Stimulated activated CD8-positive, alpha-beta memory T cell treated with anti-CD3 and anti-CD28 coated beads, Interleukin-12 subunit alpha, Interleukin-12 subunit beta, amount 100 ng/mL, for 1 hour (primary cell): ENCODE measurements at places on chromosomes 7 and 10.

DNA sequence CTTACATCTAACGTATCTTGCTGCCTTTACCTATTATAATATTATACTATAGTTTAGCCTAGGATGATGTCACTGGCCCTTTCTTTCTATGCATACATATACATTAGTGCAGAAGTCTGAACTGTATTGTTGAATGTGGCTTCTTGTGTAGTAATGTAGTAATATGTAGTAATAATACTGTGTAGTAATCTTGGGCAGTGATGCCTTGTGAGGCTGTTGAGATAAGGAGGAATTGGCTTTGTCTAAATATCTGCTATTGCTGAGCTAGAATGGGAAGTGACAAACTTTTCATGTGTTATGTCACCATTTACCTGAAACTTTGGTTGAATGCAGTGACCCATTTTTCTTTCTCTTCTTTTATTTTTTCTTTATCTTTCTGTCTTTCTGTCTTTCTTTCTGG is 11.0 kb downstream of the GLCCI1 start:
- DNase-seq: no peak

DNA sequence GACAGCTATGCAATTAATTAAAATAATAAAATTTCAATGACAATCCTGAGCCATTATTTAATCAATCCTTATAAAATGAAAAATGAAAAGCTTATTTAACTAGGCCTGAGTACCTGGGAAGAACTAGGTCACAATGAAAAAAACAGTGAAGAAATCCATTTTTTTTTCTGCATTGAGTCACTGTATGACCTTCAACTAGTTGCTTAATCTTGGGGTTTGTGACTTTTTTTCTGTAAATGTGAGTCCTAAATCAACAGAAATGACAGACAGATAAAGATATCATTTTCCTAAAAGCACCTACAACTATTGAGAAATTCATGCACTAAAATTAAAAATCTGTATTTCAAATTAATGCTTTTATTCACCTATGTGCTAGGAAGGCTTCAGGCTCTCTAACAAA is 96.8 kb downstream of the TMEM26 start:
- DNase-seq: no peak

- no peak for DNase-seq
Observed at GRCh38 chr10:71971769-71972555, 7.8 kb downstream of the CHST3 start.

DNA sequence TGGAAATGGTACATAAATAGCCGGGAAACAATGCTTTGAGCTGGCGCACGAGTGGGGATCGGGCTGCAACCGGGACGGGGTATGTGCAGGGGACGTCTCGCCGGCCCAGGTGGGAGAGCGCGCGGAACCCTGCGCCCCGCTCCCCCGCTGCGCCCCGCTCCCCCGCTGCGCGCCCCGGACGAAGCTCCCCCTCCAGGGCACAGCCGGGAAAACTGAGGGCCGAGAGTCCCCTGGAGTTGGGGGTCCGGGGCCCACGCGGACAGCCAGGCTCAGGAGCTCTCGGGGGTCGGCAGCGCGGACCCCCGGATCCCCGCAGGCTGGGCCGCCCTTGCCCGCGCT is 514 bp downstream of the RADIL start:
- DNase-seq: no peak

- no peak for DNase-seq
Observed at GRCh38 chr7:33669251-33669670, 236.1 kb upstream of the BMPER start.

DNA sequence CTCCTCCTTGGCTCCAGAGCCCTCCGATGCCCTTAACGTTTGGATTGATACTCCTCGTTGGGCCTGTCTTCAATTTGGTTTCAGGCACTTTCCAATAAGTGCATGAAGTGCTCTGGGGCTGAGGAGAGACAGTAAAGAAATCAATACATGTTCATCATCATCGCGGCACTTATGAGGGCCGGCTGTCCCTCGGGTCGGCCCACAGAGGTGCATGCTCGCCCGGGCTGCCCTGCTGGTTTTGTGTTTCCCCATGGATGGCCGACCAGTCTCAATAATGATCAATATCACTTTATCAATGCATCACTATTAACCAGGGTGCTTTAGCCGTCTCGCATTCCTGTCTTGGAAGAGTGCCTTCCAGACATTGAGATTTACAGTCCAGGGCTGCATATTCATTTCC is 154.2 kb downstream of the EBF3 start:
- DNase-seq: no peak

DNA sequence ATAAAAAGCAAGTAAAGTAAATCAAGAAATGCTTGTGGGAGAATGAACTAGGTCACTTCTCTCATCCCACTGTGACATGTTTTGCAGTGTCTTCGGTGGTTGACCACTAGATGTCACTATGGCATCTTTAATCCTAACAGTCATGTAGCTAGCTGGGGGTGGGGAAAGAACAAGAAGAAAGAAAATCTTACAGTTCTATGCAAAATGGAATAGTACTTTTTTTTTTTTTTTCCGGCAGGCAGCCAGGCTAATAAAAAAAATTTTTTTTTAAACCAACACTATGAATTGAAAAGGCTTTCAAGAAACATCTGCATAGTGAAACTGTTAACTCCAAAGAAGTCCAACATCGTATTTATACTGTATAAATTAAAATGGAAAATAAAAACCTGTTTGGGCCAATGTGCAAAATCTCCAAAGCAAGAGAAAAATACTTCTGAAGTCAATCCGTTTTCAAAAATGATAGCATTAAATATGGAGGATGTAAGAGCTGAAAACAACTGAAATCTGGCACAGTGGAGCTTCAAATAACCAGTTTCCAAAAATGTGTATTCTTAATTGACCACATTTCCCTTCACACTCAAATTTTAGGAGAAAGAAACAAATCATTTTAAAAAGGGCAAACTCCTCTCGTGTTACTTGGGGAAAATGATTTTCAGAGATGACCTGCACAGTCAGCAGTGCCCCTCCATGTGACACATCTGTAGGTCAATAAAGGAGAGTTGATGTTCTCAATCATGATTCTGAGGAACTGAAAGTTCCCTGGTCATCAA is 38.5 kb downstream of the CDK1 start:
- DNase-seq: no peak

- DNase-seq: no peak
Observed at GRCh38 chr7:139169816-139170215, 60.3 kb upstream of the ZC3HAV1 start.

DNA sequence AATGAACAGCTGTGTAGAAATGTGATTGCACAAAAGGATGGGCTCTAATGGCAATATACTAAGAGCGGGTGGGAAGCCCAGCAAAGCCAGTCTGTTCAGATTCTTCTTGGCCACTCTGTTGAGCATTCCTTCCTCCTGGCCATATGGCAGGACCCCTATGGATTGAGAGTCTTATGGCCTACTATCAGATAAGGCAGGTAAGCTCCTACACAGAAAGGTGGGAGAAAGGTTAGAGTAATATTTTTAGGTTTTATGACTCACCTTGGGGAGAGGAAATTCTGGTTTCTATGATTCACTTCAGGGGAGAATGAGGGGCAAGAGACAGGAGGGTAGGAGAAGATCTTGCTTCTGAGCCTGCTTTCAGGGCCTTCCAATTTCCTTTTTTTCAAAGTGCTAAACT is 15.1 kb upstream of the AKR1B10 start:
- no peak for DNase-seq

DNA sequence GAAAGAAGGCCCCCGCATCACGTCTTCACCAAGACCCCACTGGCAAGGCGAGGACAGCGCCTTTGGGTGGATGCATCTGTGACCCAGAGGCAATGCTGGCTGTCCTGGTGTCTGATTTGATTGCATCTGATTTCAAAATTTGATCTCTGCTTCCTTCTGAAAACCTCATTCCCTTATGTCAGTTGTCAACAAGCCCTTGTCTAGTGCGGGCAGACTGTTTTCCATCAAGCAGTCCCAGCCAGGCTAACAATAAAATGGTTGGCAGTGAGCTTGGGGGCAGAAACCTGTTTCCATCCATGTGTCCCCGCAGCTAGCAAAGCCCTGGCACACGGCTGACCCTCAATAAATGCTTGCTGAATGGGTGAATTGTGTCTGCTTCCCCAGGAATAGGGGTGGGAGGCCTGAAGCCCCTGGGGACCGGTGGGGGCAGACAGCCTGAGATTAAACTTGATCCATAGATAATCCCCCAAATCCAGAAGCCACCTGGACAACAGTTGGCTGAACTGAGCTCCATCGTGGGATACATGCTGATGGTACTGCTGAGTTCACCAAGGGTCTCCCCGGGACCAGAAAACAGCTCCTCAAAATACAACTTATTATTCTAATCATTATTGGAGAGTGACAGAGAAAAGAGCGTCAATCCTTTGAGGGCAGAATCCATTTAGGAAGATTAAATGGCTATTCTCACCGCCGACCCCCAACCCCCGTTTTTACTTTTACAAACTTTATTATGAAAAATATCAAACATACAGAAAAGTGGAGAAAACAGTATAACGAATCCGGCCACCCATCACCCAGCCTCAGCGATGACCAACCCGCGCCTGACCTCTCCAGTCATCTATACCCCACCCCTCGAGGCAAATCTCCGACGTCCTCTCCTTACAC is 912 bp upstream of the DUSP5 start:
- no peak for DNase-seq

DNA sequence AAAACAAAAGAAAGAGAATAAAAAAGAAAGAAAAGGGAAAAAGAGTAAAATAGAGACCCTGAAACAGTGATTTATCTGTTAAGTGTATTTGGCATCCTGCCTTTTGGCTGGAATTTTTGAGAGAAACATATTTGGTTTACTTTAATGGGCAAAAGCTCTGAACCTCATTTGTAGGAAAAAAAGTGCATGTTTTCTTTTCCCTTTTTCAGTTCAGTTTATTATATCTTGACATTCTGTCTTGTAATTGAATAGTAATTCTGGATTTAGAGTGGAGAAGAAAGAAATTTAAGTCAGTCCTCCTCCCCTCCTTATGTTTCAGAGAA is 69.5 kb downstream of the ARID5B start:
- DNase-seq: no peak

GRCh38 chr10:80411267-80411668 is 2.9 kb downstream of the PRXL2A start:
- DNase-seq: no peak

GRCh38 chr7:128155100-128155740 is 85.9 kb upstream of the LEP start:
- DNase-seq: no peak

GRCh38 chr7:101550641-101551541 is 78.2 kb downstream of the MYL10 start:
- no peak for DNase-seq

DNA sequence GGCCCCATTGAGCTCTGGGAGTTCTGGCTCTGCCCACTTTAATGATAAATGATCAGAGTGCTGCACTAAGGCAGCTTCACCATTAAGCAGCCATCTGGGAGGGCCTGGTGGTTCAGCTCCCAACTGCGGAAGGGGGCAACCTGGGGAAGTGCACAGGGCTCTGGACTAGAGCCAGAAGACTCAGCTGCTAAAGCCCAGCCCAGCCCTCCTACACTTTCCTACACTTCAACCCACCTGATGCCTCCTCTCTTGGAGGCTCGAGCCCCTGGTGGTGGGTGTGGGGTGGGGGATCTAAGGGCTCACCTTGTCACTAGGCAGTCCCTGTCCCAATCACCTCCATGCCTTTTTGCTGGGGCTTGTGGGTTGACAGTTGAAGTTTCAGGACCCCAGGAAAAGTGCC is 60.6 kb upstream of the ANTXRL start:
- DNase-seq: no peak

DNA sequence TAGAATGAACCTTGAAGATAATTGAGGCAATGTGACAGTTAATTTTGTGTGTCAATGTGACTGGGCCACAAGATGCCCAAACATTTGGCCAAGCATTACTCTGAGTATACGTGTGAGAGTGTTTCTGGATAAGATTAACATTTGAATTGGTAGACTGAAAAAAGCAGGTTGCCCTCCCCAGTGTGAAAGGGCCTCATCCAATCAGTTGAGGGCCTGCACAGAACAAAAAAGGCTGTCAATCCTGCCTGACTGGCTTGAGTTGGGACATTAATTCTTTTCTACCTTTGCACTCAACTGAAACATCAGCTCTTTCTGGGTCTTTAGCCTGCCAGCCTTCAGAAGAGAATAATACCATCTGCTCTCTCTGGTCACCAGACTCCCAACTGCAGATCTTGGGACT is 56.6 kb upstream of the PDE1C start:
- no peak for DNase-seq

- DNase-seq: no peak
Observed at GRCh38 chr7:131889572-131890150, 333.2 kb upstream of the PODXL start.

- DNase-seq: no peak
Observed at GRCh38 chr7:23385140-23385539, 85.2 kb downstream of the IGF2BP3 start.

DNA sequence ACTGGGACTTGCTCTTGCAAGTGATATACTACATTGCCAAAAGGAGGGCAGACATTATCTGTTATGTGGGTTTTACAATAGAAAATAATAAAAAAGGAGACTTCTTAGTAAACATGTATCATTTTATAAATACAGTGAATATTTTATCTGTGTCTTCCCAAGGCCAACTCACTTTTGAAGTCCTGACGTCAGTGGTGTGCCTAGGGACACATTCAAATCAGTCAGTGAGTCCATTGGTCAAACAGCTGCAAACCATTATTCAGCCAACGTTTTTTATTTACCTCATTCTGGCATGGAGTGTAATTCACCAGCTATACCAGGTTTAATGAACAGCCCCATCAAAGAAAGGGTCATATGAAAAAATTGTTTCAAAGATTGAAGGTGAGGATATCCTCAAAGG is 263.7 kb downstream of the IPMK start:
- DNase-seq: no peak

- DNase-seq: no peak
Observed at GRCh38 chr10:20817116-20817515, 80.0 kb downstream of the NEBL start.

GRCh38 chr7:155821851-155822250 is 9.6 kb upstream of the SHH start:
- no peak for DNase-seq

GRCh38 chr7:134804854-134805253 is 25.4 kb downstream of the CALD1 start:
- DNase-seq: no peak

GRCh38 chr7:30594540-30595435 is at the start of gene GARS1:
Gene GARS1, plus strand, starts transcription at chr7:30594878. Its CDS starts 44 bp downstream, at chr7:30594922.
- peak; percentile 80 for DNase-seq

DNA sequence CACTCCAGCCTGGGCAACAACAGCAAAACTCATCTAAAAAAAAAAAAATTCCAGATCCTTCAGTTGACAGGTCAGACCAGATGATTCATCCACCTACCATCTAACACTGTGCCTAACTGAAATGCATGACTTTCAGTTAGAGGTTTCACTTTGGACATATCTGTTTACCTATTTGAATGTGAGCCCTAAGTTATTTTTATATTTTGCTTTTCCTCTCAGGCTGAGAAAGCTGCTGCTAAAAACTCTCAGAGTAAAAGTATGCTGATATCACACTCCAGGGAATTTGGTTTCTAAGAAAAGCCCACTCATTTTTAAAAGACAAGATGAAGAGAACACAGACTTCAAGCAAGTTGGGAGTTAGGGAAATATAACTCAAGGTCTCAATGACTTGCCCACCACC is 126.0 kb downstream of the SGMS1 start:
- DNase-seq: no peak

DNA sequence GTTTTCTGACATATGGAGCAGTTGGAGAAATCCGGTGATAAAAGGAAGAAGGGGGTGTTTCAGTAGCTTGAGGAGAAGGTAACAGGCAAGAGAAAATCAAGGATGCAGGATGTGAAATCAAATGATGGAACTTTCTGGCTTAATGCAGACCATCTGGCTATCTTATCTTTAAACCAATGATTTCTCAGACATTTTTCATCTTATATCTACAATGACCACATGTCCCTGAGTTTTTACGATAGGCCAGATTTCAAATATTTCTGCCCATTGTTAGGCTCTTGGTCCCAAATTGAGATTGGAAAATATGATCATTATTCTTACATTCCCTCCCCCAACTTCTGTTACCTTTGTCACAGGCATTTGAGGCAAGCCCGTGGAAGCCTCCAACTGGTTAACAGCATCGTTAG is 486.8 kb downstream of the SUGCT start:
- no peak for DNase-seq
